ENCODE measurements at places on chromosomes 12 and 14.
A peak's percentile ranks its signal among the peaks of the same experiment; 100 is the strongest.

DNA sequence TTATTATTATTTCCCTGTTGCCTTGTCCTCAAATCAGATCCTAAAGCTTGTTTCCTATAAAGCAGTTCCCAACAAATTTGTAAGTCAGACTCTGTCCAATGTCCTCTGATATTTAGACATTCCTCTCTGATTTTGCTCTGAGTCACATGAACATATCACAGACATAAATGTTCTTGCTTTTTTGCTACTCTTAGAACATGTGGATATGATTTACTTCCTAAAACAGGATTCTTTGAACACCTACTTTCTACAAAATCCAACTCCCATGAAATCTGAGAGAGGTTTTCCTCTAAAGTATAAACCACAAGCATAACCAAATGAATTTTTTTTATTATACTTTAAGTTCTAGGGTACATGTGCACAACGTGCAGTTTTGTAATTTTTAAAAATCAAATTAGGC lies 181.3 kb upstream of the SLC38A2 start:
- no peak for DNase-seq

GRCh38 chr14:51603495-51603894 lies 48.2 kb upstream of the FRMD6 start:
- no peak for DNase-seq

- peak; percentile 35 for DNase-seq
Measured at GRCh38 chr12:8698132-8698851, 501 bp downstream of the RIMKLB start.

DNA sequence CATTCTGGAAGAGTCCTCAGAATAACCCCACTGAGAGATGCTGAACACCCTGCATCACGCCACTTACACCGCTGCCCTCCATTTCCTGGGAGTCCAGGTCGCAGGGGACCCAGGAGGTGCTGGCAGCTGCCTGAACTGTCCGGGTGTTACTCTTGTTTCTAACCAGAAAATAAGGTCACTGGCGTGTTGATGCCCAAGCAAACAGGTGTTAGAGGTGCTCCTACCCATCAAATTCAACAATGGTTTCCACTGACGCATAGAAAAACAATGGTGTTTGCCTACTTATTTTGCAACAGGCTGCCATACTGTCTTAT lies 23.8 kb downstream of the PITPNM2 start:
- no peak for DNase-seq

DNA sequence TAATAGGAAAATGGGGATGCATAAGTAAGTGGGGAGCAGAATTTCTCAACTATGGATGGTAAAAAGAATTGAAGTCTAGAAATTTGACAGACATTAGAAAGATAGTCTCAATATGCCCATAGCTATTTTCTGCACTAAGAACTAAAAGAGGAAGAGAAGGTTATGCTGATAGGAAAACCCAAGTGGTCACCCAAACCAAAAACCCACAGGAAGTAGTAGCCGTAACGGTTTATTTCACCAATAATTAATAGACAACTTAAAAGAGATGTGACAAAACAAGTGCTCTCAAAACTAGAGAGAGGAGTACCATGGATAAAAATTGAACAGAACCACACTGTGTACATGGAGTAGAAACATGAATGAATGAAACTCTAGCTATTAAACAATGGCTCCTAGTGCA lies 295.4 kb downstream of the FSCB start:
- no peak for DNase-seq

- DNase-seq, result no peak
Measured at GRCh38 chr12:7100239-7100638, 8.0 kb upstream of the C1R start.

GRCh38 chr12:45839917-45840316 lies 110.4 kb downstream of the ARID2 start:
- no peak for DNase-seq

GRCh38 chr12:32253154-32253790 lies 146.1 kb upstream of the FGD4 start:
- no peak for DNase-seq

DNA sequence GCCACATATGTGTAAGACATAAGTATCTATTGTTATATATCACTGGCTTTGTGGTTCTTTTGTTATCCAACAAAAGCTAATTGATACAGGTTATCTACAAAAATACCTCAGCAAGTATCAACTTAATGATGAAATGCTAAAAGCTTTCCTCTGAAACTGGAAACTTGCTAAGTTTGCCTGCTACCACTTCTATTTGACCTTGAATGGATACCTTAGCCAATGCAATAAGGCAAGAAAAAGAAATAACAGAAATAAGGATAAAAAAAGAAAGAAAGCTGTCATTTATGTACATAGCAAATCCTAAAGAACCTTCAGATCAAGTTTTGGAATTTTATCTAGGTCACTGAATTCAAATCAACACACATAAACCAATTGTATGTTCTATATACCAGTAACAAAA lies 35.5 kb upstream of the RASSF3 start:
- no peak for DNase-seq

DNA sequence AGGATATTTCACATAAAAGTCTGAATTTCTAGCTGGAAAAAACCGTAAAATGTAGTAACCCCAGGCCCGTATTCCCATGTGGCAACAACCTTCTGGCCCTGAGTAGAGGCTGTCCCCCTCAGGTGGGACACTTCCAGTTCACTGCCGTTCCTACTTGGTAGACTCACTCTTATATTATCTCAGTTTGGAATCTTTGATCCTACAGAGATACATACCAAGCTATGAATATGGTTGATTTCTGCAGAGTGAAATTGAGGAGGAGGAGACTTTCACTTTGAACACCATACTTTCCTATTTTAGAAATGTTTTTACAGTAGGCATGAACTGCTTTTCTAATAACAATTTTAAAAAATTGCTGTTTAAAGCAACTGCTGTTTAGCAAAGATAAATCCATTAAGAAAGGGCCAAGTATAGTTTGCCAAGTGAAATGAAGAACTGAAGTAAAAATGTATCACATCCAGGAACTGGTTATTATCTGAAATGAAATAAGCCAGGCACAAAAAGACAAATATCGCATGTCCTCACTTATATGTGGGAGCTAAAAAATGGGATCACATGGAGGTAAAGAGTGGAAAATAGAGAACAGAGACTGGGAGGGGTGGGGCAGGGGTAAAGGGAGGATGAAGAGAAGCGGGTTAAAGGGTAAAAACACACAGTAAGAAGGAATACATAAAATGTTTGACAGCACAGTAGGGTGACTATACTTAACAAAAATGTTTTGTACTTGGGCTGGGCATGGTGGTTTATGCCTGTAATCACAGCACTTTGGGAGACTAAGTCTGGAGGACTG lies 92.8 kb upstream of the METAP2 start:
- no peak for DNase-seq

- no peak for DNase-seq
Measured at GRCh38 chr12:117564881-117565280, 203.5 kb upstream of the NOS1 start.

- no peak for DNase-seq
Measured at GRCh38 chr12:4685317-4685716, 34.9 kb upstream of the GALNT8 start.

- DNase-seq, result no peak
Measured at GRCh38 chr12:69898236-69898635, 73.2 kb downstream of the MYRFL start.
